Progenitor cell of endocrine pancreas (in vitro differentiated cells): ENCODE measurements at places on chromosomes 7 and 10. TPM values are rescaled to one million over a fixed set of nuclear protein-coding genes. Genes with fewer than 3 reads are reported as not detected.

DNA sequence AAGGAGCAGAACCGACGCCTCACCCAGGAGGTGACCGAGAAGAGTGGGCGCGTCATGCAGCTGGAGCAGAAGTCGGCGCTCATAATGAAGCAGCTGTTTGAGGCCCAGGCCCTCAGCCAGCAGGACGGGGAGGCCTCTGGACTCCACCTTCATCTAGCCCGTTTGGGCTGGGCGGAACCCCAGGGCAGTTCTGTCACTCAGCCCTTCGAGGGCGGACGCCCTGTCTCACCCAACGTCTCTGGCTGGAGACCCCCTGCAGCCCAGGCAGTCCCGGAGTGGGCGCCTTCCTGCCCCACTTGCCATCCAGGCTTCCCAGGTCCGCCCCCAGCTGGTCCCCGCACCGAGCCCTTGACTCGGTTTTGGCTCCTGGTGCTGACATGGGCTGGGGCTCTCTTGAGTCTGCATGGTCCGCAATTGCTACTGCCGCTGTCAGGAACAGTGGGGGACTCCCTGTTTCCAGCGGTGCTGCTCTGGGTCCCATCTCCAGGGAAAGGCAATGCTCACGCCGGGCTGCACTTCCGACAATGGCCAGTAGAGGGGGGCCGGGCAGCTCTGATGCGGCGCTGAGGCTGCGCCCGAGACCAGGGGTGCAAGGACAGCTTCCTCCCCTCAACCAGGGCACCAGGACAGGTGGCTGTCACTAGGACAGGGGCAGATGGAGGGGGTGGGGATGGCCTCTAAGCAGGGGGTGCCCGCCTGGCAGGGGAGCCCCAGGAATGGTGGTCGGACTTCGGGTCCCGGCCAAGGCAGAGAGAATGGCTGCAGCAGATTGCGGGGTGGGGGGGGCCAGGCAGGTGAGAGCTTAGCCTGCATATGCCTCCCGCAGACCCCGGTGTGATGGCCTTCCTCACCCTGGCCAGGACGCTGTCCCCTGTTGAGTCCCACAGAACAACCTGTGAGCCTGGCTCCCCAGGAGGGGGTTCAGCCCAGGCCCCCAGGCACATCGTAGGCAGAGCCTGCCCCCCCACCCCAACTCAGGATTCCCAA is 71.2 kb upstream of the KCTD7 start:
- no peaks in the 10 kb centered on the region for H3K27me3 ChIP-seq
- H3K4me3 ChIP-seq, result no peak overlapping the region
- H3K27ac ChIP-seq, result no peak overlapping the region

DNA sequence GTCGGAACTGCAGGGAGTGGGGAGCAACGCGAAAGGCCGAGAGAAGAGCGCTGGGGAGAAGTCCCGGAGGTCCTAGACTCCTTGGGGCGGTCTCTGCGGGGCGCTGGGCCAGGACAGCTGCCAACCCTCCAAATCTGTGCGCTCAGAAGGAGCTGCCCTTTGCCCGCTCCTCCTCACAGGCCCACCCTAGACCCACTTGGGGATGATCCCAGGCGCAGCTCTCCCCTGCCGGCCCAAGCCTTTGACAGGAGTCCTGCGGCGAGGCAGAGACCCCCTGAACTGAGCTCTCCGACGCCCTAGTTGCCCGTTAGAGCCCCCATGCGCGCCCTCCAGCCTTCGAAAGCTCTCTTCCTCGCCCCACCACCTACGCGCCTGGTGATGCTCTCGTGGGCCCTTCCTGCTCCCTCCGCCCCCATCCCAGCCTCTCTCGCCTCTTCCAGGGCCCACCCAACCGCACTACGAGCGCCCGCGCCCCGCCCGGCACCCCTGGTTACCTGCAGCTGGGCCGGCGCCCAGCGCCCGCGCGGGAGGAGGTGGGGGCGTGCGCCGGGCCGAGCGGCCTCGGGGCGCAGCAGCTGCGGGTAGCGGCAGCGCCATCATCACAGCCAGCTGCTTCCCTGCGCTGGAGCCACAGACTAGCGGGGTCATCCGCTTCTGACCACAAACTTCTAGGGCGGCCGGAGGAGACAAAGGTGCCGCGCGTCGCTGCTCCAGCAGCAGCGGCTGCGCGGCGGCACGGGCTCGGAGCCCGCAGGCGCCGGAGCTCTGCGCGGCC is 353.4 kb downstream of the DNAJB6 start:
- peaks cover 4% of the 10 kb centered on the region for H3K4me1 ChIP-seq
- no peak for DNase-seq
- peak overlapping the region; percentile 35 for H3K4me3 ChIP-seq
- H3K27me3 ChIP-seq, result peaks cover 58% of the 10 kb centered on the region
- H3K27ac ChIP-seq, result no peak overlapping the region

- H3K27me3 ChIP-seq, result peaks cover 41% of the 10 kb centered on the region
- no peak for DNase-seq
- H3K27ac ChIP-seq, result no peak overlapping the region
- H3K4me3 ChIP-seq, result peak overlapping the region; percentile 75
- no peaks in the 10 kb centered on the region for H3K36me3 ChIP-seq
Measured at GRCh38 chr7:129144834-129145668, 544 bp downstream of the TSPAN33 start.

DNA sequence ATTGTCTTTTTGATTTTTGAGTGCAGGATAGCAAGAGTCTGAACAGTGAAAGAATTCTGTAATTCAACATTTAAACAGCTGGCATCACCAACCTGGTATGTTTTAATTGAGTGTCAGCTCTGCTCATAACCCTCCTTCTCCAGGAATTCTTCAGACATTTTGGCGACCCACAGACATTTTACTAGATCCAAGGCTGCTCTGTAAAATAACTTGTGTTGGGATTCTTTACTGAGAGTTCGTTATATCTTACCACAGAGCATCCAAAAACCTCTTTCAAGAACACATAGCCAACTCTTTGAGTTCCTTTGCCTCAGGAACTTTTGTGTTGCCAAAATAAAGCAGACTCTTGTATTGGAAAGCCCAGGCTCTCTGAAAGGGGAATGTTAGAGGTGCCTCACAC is 27.7 kb upstream of the SORCS3 start:
- H3K4me3 ChIP-seq, result no peak overlapping the region
- H3K4me1 ChIP-seq, result no peaks in the 10 kb centered on the region
- H3K27ac ChIP-seq, result no peak overlapping the region
- no peaks in the 10 kb centered on the region for H3K36me3 ChIP-seq
- DNase-seq, result no peak

DNA sequence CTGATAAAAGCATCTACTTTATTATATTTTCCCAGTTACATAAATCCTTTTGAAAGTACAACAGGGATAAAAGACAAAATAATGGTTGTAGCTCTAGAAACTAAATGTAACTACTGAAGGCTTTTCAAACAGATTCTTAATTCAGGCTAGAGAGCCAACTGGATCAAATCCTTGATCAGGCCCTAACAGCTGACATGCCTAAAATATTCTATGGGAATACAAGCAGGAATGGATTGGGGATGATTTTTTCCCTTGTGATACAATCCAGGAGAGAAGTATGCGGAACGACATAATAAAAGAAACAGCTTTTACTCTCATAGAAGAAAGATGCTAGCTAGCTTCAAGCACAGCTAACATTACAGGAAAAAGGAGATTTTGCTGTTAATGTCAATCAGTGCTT is 49.0 kb downstream of the NT5C2 start:
- no peak overlapping the region for H3K4me3 ChIP-seq
- peaks cover 15% of the 10 kb centered on the region for H3K4me1 ChIP-seq
- H3K36me3 ChIP-seq, result peaks cover 20% of the 10 kb centered on the region
- H3K27ac ChIP-seq, result no peak overlapping the region
- no peaks in the 10 kb centered on the region for H3K27me3 ChIP-seq

DNA sequence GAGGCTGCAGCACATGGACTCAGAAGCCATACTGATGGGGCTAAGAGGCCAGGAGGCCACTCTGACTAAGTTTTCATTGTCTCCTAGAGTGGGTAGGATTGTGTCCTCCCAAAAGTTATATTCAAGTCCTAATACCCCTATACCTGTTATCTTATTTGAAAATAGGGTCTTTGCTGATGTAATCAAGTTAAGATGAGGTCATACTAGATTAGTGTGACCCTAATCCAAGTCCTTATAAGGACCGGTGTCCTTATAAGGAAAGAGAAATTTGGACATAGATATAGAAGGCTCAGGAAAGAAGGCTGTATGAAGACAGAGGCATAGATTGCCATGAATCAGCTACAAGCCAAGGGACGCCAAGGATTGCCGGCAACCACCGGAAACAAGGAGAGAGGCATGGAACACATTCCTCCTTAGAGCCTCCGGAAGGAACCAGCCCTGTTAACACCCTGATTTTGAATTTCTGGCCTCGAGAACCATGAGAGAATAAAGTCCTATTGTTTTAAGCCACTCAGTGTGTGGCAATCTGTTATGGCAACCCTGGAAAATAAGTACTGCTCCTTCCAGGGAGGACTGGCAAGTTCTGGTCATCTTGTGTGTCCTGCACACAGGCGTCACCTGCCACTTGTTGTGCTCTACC is 157.0 kb downstream of the EMX2 start:
- DNase-seq, result no peak
- peaks cover 24% of the 10 kb centered on the region for H3K27me3 ChIP-seq
- H3K4me3 ChIP-seq, result no peak overlapping the region

GRCh38 chr7:98187138-98187502 is 24.1 kb upstream of the BHLHA15 start:
- H3K4me3 ChIP-seq, result no peak overlapping the region
- H3K27ac ChIP-seq, result peak overlapping the region; percentile 29
- no peaks in the 10 kb centered on the region for H3K4me1 ChIP-seq

The COBL gene
- 19.8 and 21.3 TPM in 2 replicates for total RNA-seq

The PILRA gene
- 3.9 and 5.3 TPM in 2 replicates for total RNA-seq
